ENCODE measurements at places on chromosomes 1 and 21.

DNA sequence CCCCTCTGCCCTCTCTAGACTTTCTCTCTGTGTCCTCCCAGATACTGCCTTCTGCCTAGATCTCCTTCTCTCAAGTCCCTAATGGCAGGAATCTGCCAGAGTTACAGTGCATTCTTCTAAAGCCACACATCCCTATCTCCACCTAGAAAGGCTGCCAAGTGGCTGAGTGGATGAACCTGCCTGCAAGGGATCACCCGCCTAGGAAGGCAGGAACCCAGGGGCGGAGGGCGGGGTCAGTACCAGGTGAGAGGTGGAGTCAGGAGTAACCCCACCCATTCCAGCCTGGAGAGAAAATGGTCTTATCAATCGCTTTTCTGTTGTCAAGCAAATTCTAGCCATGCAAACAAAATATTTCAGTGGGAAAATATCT is 60.8 kb downstream of the BCAR3 start:
- H3K27me3 ChIP-seq: no peaks in the 10 kb centered on the region
- DNase-seq: peak; percentile 64
- peaks cover 24% of the 10 kb centered on the region for H3K4me1 ChIP-seq
- no peak overlapping the region for H3K27ac ChIP-seq
- no peak overlapping the region for H3K4me3 ChIP-seq
- H3K36me3 ChIP-seq: no peaks in the 10 kb centered on the region

DNA sequence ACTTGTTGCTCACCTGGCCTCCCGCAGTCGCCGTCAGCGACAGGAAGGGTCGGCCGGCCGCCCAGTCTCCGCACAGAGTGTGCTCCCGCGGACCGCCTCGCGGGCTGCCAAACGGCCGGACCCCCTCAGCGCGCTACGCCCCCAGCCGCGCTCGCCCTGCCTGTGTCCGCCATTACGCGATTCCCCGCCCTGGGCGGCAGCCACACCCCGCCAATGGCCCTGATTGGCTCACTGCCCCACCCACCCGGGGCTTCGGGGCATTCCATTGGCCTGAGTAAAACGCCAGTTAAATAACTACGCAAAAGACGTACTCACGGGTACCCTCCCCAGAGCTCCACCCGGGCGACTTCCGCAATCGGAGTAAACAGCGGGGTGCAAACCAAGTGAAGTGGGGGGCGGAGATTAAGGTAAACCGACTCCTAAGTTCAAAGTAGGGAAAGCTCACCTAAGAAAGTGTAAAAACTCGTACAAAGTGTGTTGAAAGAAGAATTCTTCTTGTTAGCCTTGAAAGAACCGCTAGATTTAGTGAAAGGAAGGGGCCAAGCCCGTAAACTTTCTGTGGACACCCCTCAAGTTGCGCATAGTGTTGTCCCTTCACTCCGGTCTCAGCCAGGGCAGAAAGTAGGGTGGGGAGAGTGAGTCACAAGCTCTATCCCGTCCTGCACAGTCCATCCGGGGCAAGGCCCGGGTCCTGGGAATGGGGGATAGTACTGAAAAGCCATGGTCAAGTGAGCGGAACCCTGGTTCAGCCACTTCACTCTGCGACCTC is at the start of gene WASF2:
Gene WASF2, minus strand, starts transcription at position 195 of the 769 bp plus-strand sequence. CDS start 61,277 bp downstream, outside the sequence.
- peak; percentile 97 for DNase-seq
- H3K36me3 ChIP-seq: no peaks in the 10 kb centered on the region
- H3K4me1 ChIP-seq: peaks cover 22% of the 10 kb centered on the region
- H3K27me3 ChIP-seq: no peaks in the 10 kb centered on the region

- no peak overlapping the region for H3K4me3 ChIP-seq
- H3K27ac ChIP-seq: no peak overlapping the region
- no peaks in the 10 kb centered on the region for H3K4me1 ChIP-seq
These were observed 21.1 kb downstream of the COL11A1 start for GRCh38 chr1:103087256-103087655.

- H3K27me3 ChIP-seq: peaks cover 8% of the 10 kb centered on the region
- H3K4me1 ChIP-seq: peaks cover 5% of the 10 kb centered on the region
- peak within 1 kb of the TSS; percentile 26 for H3K4me3 ChIP-seq
- DNase-seq: peak; percentile 81
These were observed at the start of gene PTGER3 for GRCh38 chr1:71047635-71048607. TSS of gene PTGER3 (minus strand) at chr1:71047816. CDS start at chr1:71047577, 239 bp downstream.

DNA sequence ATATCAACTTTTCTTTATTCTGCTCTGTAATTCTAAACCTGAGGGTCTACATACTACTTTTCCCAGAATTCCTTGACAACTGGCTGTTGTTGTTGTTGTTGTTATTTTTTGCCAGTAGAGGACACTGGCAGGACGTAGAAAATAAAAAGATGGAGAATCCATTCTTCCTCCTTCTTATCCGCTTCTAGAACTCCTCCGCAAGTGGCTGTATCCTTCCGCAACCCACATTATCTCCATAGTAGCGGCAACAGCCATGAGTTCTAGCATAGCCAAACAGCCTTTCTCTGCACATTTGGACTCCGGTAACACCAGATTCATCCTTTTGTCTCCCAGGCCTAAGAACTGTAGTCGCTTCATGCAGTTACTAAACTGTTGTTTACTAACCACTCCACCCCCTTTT is 91.1 kb upstream of the CACHD1 start:
- no peaks in the 10 kb centered on the region for H3K36me3 ChIP-seq
- H3K4me3 ChIP-seq: no peak overlapping the region
- no peak for DNase-seq
- no peaks in the 10 kb centered on the region for H3K4me1 ChIP-seq
- no peaks in the 10 kb centered on the region for H3K27me3 ChIP-seq

DNA sequence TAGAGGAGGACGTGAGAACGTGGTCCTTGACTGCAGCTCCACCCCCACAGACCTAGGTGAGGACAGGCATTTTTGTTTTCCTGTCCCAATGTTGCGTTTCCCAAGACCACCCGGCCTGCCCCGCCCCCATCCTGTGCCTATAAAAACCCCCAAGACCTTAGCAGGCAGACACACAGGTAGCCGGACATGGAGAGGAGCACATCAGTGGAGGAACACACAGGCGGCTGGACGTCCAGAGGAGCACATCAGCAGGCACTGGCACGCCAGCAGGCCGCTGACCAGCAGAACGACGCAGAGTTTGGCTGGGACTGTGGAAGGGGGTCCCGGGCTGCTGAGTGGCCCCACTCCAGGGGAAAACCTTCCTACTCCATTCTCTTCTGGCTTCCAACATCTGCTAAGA is 12.7 kb upstream of the HMGCL start:
- no peaks in the 10 kb centered on the region for H3K36me3 ChIP-seq
- peaks cover 5% of the 10 kb centered on the region for H3K4me1 ChIP-seq
- no peak overlapping the region for H3K27ac ChIP-seq
- peak; percentile 48 for DNase-seq

DNA sequence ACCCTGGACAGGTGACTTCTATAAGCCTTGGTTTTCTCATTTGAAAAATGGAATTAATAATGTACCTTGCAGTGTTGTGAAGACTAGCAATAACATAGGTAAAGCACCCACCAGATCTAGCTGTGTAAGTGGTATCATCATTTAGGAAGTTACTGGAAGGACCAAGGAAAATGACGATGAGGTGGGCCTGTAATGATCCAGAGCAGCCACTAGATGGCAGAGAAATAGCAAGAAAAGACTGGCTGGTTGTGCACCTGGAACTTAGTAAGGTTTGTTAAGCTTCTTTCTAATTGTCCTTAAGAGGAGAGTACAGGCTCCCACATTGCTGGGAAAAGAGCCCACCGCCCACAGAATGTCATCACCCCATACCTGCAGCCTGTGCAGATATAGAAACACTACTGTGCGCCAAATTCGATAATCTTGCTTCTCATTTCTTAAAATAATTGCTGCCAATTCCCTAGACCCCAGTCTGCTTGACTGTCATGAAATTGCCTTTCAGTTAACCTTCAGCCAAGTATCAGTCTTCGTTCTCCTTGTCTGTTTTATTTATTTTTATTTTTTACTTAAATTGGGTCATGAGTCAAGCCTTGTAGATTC is 37.2 kb downstream of the WNT4 start:
- H3K36me3 ChIP-seq: peaks cover 14% of the 10 kb centered on the region
- H3K27ac ChIP-seq: no peak overlapping the region
- H3K27me3 ChIP-seq: no peaks in the 10 kb centered on the region
- no peak for DNase-seq
- no peaks in the 10 kb centered on the region for H3K4me1 ChIP-seq

- H3K27ac ChIP-seq: peak overlapping the region; percentile 73
- peak overlapping the region; percentile 53 for H3K4me3 ChIP-seq
- DNase-seq: no peak
- peaks cover 21% of the 10 kb centered on the region for H3K4me1 ChIP-seq
- H3K36me3 ChIP-seq: no peaks in the 10 kb centered on the region
- no peaks in the 10 kb centered on the region for H3K27me3 ChIP-seq
These were observed 876 bp upstream of the NAV1 start for GRCh38 chr1:201537891-201538611.

- peaks cover 8% of the 10 kb centered on the region for H3K4me1 ChIP-seq
- H3K27me3 ChIP-seq: no peaks in the 10 kb centered on the region
- no peak for DNase-seq
- no peak overlapping the region for H3K4me3 ChIP-seq
These were observed 63.4 kb downstream of the MAGI3 start for GRCh38 chr1:113453771-113454083.

DNA sequence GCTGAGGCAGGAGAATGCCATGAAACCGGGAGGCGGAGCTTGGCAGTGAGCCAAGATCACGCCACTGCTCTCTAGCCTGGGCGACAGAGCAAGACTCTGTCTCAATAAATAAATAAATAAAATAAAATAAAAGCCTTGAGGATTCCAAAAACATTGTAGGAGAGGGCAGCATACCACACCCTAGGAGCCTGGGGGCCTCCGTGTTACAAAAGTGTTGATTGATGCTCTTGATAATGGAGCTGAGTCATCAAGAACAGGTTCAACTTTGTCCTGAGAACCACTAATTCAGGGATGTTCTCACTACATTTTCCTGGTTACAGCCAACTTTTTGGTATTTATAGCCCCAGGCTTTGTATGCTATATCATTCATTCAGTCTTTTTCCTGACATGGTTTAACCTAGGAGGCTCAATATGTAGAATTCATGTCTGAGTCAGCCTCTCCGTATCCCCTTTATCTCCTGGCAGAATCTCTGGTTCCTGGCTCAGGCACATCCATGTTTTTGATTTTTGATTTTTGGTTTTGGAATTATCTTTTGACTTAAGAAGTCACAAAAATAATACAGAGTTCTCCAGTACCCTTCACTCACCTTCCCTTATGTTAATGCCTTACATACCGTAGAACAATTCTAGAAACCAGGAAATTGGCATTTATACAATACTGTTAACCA is 69.4 kb downstream of the LRRC8D start:
- DNase-seq: no peak
- no peaks in the 10 kb centered on the region for H3K4me1 ChIP-seq
- no peaks in the 10 kb centered on the region for H3K36me3 ChIP-seq
- H3K4me3 ChIP-seq: no peak overlapping the region

DNA sequence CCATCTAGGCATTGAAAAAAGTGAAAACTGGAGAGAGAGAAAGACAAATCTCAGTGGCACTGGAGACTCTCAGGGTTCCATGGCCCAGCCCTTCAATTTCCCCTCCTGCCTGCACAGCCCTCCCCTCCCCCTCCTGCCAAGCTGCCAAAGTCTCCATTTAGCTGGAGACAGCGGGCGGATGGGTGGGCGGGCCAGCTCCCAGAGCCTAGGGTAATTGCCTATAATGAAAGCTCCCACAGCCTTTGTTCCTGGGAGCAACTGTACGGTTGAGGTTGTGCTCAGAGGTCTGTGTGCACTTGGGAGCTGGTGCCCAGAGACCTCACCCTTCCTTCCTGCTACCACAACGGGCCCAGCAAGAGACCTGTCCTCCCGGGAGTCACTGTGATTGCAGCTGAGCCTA is 89.6 kb downstream of the NAV1 start:
- H3K27me3 ChIP-seq: no peaks in the 10 kb centered on the region
- no peak overlapping the region for H3K4me3 ChIP-seq
- DNase-seq: no peak
- H3K4me1 ChIP-seq: no peaks in the 10 kb centered on the region

DNA sequence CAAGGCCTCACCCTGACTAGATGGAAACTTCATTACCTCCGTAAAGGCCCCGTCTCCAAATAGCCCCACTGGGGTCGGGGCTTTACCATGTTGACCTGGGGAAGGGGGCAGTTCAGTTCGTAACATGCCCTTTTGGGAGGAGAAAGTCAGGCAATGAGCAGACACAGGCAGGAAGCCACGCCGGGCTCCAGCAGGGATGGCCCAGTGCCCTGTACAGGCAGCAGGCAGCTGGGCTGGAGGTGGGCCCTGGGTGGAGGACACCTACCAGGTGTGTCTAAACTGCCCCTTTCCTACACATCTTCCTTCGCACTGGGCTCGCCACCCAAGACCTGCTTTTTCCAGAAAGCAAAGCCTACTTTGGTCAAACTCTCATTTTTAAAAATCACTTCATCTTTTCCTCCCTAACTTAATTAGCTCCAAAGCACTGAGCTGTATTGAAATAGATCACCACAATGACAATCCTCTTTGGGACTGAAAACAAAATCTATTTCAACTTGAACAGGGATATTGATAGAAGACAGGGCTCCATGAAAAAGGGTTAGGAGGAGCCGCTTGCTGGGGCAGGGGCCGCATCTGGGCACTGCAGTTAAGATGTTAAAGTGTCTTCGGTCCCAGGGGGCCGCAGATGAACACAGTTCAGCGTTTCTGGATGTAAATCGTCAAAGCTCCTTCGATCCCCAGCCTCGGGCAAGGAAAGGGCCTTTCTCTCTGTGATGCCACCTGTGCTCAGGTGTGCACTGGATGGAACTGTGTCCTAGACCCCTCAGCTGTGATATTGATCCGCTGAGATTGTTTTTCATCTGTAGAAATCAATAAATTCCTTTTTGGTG is 104.6 kb downstream of the PDE9A start:
- no peaks in the 10 kb centered on the region for H3K36me3 ChIP-seq
- no peaks in the 10 kb centered on the region for H3K27me3 ChIP-seq
- peak; percentile 48 for DNase-seq
- H3K4me3 ChIP-seq: no peak overlapping the region
- no peak overlapping the region for H3K27ac ChIP-seq
